Lung microvascular endothelial cell (primary cell): ENCODE measurements at places on chromosomes 11 and 22.

- DNase-seq: no peak
Measured at GRCh38 chr11:44241851-44242250, 68.1 kb downstream of the ALX4 start.

GRCh38 chr11:63871962-63872799 lies 33.3 kb downstream of the MARK2 start:
- peak; percentile 93 for DNase-seq

GRCh38 chr11:10322401-10322800 lies 17.5 kb downstream of the ADM start:
- peak; percentile 25 for DNase-seq

GRCh38 chr22:46587492-46588278 lies 32.5 kb upstream of the GRAMD4 start:
- DNase-seq: no peak

DNA sequence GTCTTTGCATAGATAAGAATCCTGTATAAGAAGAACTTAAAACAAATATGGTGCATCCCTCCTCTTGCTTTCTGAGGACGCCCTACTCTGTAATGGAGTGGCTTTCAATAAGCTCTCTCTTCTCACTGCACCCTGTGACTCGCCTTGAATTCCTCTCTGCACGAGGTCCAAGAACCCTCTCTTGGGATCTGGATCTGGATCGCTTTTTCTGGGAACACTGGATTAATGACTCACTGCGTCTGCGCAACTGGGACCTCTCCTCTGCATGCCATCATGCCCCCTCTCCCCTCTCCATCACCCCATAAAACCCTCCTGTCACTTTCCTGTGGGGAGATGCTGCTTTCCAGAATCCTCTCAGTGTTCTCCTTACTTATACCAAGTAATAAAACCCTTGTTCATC lies 15.1 kb upstream of the CABP2 start:
- DNase-seq: no peak

DNA sequence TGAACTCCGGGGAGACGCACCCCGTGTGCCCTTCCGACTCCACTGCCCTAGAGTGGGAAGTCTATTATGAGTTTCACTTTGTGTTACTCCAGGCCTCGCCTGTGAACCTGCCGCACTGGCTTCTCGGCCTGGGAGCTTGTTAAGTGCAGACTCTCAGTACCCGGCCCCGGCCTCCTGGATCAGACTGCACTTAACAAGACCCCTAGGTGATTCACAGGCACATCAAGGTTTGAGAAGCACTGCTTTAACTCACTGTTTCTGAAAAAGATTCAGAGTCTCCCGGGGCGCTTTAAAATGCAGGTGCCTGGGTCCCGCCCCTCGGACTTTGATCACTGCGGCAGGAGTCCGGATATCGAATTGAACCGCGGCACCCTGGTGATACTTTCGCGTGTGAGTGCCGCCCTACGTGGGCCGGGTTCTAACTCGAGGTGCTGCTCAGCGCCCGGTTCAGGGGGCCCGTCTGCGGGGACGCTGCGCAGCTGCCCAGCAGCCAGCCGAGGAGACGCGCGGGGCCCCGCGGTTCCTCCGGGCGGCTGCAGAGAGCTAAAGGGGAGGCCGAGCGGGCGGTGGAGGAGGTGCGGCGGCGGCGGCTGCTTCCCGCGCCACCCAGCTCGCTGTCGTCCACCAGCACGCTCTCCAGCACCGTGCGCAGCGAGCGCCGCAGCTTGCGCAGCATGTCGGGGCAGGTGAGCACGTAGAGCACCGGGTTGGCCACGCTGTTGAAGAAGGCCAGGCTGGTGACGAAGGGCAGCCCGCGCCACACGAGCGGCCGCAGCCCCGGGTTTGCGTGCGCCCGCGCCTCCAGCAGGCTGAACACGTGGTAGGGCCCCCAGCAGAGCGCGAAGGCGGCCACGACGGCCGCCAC lies 3.4 kb downstream of the PTGDR2 start:
- DNase-seq: no peak

DNA sequence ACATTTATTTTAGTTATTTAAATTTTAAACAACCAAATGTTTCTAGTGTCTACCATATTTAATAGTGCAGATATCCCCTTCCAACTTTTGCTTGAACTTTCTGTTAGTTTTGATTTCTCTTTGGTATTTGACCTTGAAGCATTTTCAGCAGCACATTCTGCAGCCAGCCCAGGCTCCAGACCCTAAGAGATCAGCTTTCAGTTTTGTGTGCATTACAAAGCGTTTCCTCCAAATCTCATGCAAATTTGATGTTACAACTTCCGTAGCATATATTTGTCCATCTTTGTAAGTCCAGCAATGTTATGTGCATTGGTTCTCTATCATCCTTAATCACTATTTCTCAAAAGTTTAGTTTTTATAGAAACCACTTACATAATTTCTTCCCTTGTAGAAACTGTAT lies 14.6 kb upstream of the SERGEF start:
- no peak for DNase-seq

DNA sequence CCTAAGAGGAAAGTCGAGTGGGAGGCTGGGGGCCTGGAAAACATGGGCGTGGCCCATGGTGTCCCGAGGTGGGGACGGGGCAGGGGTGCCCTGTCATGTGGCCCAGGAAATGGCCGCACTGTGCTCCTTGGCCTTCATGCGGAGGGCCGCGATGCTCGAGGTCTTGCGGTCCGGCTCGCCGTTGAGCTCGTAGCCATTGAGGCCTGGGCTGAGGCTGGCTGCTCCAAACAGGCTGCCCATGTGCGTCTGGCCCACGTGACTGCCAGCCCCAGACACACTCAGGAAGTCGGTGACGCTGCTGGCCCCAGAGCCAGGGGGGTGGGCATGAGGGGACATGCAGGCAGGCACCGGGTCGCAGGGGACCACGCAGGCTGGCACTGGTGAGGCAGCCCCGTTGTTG lies 45.2 kb downstream of the ALX4 start:
- no peak for DNase-seq

DNA sequence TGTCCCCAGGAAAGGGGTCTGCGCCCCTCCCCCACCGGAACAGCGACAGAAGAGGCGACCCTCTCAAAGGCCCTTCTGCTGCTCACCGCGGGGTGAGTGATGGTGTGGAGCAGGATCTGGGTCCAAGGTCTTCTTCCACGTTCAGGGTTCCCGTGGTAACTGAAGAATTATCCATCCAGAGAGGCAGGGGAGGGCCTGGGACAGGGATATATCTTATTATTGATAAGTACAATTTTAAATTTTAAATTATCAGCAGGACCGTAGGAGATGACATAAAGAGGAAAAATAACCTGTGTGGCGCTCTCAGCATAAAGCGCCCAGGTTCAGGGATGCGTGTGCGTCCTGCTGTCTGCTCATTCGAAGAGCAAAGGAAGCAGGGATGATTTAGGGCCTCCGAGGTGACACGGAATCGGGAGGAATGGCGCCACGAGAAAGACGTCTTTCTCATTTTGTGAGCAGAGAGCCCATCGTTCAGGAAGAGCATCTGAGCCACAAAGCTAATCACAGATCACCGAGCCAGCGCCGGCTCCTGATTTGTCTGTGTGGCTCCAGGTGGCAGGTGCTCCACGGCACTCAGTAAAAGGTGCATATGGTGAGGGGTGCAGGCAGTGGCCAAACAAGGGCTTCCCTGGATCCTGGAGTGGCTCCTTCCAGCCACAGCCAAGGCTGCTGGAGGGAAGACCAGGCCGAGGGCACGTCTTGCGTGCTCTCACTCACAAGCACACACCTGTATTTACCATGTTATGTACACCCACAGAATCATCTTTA lies 19.3 kb downstream of the KRTAP5-5 start:
- no peak for DNase-seq

DNA sequence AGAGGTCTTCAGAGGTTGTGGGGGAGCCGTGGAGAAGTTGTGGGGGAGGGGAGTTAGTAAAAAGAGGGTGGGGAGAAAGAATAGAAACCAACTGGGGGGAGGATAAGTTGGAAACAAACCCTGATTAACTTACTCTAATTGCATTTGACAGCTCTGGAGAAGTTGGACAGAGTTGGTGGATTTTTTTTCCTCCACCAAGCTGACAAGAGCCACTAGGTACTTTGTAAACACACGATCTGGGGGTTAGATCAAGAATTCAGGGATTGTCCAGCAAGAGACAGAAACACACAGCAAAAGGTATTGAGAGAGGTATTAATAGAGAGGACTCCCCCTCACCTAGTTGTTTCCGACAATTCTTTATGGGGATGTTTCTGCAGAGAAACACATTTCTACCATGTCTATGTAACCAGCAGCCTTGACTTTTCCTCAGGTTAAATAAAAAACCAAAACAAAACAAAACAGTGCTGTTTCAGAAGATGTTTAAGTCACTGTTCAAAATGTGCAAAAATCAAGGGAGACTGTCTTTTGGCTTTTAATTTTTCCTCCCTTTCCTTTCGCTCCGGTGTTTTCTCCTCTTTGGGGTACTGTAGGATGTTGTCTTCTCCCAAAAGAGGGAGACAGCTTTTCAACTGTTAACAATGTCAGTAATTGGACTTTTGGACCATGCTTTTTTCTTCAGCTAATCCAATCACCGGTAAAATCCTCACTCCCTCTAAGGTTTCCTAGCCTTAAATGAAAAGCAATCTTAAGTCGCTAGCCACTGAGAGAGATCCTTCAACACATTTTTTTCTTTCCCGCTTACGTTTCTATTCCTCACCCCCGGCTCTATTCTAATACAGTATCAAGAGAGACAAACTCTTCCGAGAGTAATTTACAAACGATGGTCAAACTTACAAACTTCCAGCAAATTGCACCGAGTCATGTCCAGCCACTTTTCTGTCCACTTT lies 708 bp downstream of the MAML2 start:
- DNase-seq: peak; percentile 49

DNA sequence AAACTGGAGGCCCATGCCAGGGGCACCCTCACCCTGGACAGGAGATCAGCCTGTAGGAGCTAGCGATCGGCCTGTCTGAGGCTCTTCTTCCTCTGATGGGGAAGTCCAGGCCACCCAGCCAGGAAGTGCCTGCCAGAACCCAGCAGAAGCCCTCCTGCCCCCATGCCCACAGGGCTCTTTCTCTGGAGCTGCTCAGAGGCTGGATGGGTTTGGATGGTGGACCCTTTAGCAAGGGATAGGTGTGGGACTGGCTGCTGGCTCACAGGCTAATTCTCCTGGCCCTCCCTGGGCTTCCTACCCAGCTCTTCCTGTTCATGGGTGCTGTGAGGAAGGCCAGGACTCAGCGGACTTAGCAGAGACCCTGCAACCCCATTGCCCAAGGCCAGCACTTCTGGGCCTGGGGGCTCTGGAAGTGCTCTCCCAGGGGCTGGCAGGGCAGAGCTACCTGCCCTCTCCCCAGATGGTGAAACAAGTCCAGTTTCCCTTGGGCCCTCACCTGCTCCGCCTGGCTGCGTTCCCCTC lies 7.6 kb downstream of the FXYD2 start:
- no peak for DNase-seq

GRCh38 chr11:130209128-130209932 lies 49.7 kb downstream of the ST14 start:
- DNase-seq: no peak

DNA sequence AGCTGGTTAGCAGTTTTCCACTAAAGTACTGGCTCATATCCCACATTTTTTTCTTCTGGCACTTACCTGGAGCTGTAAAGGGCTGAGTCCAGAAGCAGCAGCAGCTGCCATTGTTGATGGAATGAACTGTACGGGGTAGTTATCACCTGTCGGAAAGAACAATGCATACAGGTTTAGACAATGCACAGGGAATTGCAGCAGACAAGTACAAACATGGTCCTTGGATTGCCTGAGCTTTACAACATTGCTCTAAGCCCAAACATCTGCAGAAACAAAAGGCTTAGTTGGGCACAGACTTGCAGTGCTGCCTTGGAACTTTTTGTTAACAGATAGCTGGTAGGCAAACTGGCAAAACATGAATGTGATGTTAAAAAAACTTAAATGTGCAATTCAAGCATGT lies 258.8 kb downstream of the SOX6 start:
- no peak for DNase-seq

DNA sequence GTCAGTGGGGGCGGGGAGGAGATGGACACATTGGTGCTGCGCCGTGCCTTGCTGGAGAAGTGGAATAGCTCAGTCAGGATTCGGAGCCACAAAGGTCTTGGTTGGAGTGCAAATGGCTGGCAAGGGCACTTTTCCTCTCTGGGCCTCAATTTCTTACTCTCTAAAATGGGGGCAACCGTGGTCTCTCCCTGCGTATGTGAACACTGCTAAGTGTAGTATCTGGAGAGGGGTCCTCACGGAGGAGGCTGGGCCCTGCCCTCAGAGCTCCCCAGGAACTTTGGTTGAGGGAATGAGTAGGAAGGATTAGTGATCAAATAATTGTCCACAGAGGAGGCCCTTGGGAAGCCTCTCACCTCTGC lies 521 bp downstream of the P2RY6 start:
- DNase-seq: no peak

- DNase-seq: peak; percentile 94
Measured at GRCh38 chr22:31647523-31648320, 14.3 kb downstream of the PISD start.

DNA sequence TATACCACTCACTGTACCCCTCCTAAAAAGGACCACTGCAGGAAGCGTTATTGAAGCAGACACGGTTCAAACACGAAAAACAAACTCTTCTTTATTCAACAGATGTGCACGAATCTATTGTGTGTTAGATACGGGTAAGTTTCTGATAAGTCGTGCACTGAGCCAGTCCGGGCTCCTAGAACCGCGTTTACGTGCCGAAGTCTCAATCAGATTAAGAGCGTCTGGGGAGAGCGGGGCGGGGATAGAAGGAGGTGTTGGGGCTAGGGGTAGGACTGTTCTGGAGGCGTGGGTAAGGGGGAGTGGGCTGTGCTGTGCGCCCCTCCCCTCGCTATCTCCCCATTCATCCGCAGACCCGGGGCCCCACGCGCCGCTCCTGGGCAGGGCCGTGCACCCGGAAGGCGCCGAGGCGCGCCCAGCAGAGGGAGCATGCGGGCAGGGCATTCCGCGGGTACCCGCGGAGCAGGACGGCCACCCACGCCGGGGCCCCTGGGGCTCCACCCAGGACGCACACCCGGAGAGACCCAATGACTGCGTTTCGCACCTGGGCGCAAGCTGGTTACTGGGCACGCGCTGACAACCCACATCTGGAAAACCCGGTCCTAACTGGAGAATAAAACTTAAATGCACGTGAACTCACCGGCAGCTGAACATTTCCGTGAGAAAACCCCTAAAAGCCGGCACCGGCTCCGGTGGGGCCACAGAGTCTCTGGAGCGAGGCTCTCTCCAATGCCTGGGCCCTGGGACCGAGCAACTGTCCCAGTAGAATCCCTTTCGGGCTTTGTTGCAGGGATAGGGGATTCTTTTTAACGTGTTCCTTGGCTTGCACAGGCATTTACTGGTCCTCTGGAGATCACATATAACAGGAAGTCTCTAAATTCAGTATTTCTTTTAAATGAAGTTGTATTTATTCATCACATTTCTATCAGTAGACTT lies 40.6 kb downstream of the WEE1 start:
- DNase-seq: peak; percentile 83

DNA sequence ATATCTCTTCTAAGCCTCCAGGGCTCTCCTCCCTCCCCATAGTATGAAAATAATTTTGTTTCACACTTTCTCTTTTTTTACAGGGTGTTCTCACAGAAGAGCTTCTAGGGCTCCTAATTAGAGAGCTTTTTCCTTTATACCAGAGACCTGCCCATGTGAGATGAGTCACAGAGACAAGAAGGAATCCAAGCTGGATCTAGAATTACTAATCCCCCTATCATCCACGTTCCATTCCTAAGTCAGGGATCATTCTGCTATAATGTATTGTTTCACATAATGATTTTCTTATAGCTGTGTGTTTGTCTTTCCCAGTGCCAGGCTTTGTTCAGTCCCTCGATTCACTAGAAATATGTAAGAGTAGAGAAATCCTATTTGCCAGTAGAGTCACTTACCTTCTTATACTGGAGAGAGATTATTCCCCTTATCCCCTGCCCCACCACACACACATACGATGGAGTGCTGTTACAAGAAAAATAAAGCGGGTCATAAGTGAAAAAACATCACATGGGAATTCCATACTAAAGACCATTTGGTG lies 778.3 kb upstream of the LRRC4C start:
- no peak for DNase-seq

GRCh38 chr22:23112472-23113012 lies 29.2 kb downstream of the RSPH14 start:
- no peak for DNase-seq
